ENCODE measurements at places on chromosomes 5 and 9.

GRCh38 chr5:136457390-136458013, 92.2 kb upstream of the TRPC7 start:
- DNase-seq, result no peak

GRCh38 chr9:128723352-128723865, 518 bp downstream of the ZDHHC12 start:
- no peak for DNase-seq

GRCh38 chr5:107671742-107672210, 1.0 kb upstream of the EFNA5 start:
- DNase-seq, result no peak

DNA sequence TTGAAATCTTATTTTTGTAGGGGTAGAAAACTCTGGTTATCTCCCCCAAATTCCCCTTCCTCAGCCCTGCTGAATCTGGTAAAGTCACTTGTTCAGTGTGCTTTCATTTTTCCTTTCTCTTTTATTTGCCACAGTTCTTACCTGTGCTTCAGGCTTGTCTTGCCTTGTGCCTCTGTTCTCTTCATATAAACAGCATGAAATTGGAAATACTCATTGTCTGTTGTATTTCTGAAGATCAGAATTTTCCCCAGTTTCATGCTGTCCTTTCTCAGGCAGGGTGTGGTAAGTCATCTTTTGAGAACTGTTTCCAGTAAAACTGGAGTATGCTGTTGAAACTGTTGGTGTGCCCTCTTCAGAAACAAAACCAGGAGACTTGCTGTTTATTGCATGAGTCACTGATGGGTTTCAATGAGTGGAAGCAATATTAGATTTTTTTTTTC, 7.0 kb downstream of the PAM start:
- no peak for DNase-seq

GRCh38 chr5:1173485-1174070, 27.8 kb upstream of the SLC6A19 start:
- no peak for DNase-seq

- DNase-seq, result no peak
Measured at GRCh38 chr5:106574820-106575219, 1095.9 kb downstream of the EFNA5 start.

GRCh38 chr9:72864327-72864726, 88.5 kb downstream of the ALDH1A1 start:
- DNase-seq, result no peak

DNA sequence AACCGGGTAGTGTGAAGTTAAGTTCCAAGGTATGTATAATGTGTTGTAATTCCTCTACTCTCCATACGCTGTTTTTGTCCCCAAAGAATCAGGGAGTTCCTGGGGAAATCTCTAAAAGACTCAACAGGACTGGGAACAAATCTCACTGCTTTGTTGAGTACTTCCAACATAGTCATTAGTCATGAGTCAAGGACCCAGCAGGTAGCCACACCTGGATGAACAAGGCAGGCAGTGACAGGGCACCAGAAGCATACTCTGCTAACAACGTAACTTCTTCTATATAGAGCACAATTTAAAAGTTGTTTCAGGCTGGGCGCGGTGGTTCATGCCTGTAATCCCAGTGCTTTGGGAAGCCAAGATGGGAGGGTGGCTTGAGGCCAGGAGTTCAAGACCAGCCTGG, 126.8 kb downstream of the SLC1A3 start:
- DNase-seq, result no peak

DNA sequence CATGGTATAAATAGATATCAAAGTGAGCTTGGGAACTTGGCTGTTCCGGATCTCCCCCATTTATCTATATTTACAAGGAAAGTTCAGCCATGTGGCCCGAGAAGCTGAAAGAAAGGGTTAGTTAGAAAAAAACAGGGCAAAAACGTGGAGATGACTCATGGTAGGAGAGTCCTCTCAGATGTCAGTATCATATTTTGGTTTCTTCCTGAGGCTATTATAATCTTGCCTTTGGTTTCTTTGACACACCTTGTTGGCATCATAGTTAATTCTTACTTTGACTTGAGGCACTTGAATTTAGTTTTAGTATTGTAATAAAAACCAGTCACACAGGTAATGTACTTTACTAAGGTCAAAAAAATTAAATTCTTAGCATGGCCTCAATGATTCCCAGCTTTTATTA, 59.9 kb downstream of the GABRA6 start:
- DNase-seq, result no peak

- no peak for DNase-seq
Measured at GRCh38 chr5:146098047-146098446, 7.3 kb downstream of the PLAC8L1 start.

DNA sequence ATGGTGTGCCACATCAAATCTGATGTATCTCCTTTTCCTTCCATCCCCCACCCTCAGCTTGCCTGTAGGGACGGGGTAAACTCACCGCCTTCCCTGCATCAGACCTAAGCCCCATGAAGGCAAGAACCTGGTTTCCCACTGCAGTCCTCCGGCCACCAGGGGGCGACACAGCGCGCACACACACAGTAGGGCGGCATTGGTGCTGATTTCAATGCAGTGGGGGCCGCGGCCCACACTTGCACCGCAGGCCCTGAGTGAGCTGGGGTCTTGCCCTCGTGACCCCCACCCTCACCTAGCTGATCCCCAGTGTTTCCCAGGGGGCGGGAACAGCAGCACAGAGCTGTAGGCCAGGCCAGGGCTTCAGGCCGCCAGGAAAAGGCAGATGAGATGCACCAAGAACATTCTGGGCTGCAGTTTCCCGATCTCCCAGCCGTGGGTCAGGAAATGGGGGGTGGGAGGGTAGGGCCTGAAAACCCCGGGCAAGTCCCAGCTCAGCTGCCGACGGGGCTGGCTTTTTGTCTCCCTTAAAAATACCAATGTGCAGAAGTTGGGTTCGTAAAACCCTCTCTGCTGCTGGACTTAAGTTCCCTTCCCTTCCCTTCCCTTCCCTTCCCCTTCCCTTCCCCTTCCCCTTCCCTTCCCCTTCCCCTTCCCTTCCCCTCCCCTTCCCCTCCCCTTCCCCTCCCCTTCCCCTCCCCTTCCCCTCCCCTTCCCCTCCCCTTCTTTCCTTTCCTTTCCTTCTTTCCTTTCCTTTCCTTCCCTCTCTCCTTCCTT, 19.5 kb downstream of the FAM163B start:
- peak; percentile 25 for DNase-seq

GRCh38 chr5:175554296-175554695, 75.9 kb downstream of the SFXN1 start:
- DNase-seq, result no peak

- no peak for DNase-seq
Measured at GRCh38 chr9:126131066-126132010, 195.3 kb upstream of the MVB12B start.

GRCh38 chr5:1666812-1667588, 132.6 kb downstream of the MRPL36 start:
- peak; percentile 43 for DNase-seq

DNA sequence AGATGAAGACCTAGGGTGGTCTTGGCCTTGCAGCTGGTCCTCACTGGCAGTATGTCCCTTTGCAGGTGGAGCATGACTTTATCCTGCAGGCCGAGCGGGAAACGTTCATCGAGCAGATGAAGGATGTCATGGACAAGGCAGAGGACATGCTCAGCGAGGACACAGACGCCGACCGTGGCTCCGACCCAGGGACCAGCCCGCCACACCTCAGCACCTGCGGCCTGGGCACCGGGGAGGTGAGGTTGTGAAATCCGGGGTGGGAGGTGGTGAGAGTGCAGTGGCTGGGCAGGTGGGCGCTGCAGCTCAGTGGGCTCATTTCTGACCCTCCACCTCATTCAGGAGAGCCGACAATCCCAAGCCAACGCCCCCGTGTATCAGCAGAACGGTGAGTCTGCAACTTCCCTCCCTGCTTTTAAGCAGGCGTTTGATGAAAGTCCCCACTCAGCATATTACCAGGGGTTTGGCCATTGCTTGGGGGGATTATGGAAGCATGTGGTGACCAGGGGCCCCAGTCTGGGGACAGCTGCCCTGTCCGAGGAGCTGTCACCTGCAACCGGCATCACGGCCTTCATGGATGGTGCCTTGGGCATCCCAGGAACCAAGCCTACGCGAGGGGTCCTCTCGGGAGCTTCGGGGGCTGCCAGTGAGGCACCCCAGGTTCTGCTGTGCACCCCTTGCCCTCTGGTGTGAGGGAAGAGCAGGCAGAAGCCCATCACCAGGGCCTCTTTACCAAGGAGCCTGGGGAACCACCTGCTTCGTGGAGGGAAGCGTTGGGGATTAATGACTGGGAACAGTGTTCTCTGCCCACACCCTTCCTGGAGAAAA, 84.0 kb downstream of the WNK2 start:
- DNase-seq, result no peak

- no peak for DNase-seq
Measured at GRCh38 chr9:97666907-97667686, 30.0 kb downstream of the XPA start.
